ENCODE measurements at places on chromosomes 2 and 18.

DNA sequence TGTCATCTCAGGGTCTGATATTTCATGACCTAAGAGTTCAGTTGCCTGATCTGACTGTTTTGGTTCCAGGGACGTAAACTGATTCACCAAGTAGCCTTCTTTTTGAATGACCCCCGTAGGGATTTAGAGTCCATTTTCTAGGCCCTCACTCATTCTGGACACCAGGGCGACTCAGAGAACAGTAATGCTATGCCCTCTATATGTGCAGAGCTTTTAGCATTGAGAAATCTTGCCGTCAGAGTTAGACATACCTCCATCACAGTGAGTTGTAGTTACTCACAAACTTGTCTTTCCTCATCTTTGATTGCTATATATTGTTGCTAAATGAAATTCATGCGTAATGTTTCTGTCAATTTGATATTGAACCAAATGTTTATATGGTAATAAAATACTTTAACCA is 92.3 kb downstream of the OSBPL6 start:
- no peak for DNase-seq

DNA sequence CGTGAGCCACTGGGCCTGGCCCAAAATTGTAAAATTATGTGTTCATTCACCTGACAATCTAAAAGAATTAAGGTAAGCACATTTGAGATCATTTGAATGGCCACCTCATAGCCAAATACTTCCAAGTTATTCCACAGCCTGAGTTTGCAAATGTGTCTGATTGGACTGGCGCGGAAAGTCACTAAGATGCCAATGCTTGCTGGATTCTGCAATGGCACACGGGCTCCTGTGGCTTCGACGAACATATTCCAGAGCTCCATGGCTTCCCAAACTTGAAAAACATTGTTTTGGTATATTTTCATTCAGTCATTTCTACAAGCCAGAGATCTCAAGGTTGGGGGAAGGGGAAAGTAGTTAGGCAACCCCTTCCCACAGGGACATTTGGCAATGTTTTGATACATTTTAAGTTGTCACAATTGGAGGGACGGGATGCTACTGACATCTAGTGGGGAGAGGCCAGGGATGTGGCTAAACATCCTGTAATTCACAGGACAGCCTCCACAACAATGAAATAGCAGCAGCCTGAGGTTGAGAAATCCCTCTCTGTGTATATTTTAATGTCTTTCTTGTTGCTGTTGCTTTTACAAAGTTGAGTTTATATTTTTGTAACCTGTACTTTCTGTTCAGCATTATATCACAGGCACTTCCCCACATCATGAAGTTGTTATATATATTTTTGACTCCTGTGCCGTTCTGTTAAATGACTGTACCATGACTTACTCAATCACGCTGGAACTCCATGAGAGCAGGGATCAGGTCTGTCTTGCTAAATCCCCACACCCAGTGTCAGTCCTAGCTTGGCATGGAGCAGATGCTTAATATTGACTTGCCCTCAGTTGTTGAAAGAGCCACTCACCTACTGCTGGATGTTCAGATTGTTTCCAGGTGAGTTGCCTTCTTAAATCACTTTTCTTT is 56.9 kb downstream of the COL4A4 start:
- no peak for DNase-seq

GRCh38 chr2:88168386-88168785 is 1.8 kb upstream of the THNSL2 start:
- DNase-seq = no peak

DNA sequence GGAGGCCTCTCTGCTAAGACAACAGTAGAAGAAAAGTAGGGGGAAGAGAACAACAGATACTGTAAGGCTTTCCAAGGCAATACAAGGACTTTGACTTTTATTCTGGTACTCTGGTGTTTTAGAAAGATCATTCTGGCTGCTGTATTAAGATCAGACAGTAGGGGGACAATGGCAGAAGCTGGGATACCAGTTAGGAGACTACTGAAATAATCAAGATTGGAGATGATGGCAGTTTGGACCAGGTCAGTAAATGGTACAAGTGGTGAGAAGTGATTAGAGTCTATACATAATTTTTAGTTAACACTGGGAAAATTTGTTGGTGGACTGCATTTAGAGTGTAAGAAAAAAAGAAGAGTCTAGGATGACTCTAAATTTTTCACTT is 139.7 kb downstream of the ROCK1 start:
- no peak for DNase-seq

DNA sequence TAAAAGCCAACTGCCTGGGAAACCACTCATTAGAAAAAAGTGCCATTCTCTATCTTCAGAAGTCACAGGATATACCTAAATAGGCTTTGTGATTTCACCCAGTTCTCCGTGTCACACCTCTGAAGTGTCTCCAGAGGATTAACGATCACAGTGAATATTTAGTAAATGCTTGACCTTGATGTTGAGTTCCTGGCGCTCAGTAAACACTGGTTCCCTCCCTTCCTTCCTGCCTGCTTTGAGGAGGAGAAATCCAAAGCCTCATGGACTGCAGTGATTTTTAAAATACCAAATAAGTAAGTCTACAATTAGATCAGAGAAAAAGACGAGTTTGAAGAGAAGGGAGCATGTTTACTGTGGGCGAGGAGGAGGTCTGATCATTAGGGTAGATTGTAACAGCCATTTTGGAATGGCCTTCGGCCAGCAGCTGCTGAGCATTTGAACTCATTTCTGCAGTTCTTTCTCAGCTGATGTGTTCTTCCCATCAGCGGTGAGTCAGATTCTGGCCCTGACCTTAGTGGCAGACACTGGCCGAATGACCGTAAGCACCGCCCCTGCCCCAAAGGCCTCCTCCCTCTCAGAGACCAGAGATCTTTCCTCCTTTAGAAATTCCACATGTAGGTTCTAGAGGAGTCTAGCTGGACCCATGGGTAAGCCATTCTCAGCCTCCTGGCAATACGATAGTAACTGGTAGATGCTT is 62.1 kb upstream of the SLC16A14 start:
- DNase-seq = no peak
